Hepatocyte (in vitro differentiated cells): ENCODE measurements at places on chromosomes 6 and 20.

- DNase-seq = peak; percentile 81
These were observed 2.7 kb upstream of the PAX1 start for GRCh38 chr20:21702553-21703470.

DNA sequence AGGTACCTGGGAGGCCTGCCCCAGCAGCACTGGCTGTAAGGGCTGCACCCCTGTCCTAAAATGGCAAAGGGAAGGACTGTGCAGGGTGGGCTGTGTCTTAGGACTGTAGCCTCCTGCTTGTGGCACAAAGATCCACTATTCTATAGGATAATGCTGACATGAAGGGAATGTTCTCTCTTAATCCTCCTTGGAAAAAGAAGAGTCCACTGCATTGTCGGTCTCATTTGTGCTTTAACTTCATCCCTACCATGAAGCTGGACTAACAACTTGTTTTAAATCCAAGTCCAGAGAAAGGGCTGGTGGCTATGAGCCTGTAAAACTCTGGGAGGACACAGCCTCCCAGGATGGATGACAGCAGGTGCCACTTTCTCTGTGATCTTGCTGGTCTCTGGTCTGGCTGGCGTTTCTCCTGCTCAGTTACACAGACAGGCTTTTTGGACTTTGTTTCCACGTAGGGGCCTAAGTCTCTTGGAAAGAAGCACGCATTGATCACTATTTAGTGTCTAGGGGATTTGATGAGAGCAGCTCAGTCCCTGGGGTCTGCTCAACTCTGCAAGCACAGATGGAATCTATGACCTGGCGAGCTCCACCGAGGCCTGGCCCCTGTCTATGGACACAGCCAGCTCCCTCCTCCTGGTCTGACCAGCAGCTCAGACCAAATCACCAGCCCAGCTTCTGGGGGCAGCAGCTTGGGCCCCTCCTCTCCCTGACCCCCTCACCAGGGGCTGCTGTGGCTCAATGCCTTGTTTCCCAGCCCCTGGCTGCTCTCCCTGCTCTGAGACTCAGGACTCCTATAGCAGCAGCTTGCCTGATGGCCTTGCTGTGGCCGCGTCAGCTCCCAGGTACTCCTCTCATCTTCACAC lies 4.8 kb downstream of the CST3 start:
- DNase-seq = no peak

DNA sequence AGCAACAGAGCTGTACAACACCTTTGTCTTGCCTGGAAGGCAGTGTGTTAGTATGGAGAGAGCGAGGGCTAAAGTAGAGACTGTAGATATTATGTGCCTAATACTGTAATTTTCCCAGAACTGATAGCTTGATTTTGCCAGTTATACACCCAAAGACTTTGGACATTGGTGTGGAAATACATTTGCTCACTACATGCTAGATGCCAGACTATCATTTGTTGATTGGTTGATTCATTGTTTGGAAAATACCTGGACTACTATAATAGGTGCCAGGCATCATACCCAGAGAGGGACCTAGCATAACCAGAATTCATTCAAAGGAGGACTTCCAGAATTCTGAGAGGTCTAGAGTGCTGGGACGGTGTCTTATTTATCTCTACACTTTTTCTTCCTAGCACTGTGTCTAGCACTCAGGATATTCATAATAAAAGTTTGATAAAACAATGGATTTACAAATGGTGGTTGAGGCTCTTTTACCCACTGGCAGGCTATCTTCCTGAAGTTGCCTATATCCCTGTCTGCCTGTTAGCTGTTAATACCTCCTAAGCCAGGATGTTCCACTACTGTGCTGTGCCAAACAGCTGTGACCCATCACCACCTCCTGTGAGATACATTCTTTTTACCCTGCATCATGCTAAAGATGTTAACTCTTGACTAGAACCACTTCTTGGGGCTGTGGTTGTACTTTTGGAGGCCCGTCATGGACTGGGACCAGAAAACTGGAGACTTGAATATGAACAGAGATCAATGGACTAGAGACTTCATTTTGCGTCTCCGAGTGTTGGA lies 72.2 kb upstream of the FUCA2 start:
- peak; percentile 19 for DNase-seq

DNA sequence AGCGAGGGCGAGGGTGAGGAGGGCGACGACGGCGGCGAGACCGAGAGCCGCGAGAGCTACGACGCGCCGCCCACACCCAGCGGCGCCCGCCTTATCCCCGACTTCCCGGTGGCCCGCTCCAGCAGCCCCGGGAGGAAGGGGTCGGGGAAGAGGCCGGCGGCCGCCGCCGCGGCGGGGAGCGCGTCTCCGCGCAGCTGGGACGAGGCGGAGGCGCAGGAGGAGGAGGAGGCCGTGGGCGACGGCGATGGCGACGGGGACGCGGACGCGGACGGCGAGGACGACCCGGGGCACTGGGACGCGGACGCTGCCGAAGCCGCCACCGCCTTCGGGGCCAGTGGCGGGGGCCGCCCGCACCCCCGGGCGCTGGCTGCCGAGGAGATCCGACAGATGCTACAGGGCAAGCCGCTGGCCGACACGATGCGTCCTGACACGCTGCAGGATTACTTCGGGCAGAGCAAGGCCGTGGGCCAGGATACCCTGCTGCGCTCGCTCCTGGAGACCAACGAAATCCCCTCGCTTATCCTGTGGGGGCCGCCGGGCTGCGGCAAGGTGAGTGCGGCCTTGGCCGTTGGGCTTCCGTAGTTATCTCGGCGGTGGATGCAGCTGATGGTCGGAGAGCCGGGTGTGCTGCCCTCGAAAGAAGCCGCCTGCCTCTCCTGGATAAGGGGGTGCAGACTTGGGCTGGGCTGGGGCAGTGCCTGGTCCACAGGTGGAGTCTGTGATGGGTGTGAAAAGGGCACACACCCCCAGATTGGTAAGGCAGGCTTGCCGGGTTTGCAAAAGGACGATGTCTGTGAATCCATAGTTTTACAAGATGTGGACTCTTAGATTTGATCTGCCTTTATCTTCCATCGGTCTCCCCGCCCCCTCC lies 938 bp downstream of the WRNIP1 start:
- peak; percentile 75 for DNase-seq

DNA sequence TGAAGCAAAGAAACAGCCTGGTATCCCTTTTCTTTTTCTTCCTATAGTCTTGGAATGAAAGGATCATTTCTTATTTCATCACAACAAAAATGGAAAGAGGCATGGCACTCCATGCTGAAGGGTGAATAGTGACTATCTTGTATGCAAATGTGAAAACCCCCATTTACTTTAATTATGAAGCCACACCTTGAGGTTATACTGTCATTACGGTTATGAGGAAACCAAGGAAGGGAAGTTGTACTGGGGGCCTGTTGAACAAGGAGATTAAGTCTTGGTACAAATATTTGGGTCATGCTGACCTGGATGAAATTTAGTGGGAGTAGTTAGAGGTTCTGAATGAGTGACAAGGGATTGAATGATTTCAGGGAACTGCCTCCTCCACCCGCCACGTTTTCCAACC lies 8.7 kb upstream of the STXBP5 start:
- no peak for DNase-seq

DNA sequence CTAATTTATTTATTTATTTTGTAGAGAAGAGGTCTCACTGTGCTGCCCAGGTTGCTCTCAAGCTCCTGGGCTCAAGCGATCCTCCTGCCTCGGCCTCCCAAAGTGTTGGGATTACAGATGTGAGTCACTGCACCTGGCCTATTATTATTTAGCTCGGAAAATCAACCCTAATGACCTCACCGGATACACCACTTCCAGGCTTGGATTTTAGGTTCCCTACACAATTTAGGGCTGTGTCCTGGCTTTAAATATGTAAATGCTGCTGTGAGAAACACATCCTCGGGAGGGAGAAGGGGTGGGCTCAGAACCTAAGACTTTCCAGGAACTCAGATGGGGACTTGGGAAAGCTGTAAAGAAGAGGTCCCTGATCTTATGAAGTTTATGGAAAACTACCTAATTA lies 51.0 kb upstream of the SLC32A1 start:
- DNase-seq = no peak
